ENCODE measurements at places on chromosomes 5 and 9.

DNA sequence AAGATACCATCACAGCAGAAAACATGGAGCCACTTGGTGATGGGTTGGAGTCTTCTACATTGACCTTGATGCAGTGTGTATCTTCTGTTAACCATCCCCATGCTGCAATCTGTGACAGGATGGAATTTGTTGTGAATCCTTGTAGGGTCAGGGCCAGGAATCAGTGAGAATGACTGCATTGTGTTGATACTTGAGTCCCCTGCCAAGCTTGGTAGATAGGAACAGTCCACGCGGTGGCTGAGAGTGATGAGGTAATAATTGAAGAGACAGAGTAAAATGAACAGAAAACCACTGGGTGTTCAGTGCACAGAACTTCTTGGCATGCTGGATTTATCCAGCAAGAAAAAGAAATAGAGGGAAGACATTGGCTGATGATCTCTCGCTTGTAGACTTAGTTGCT, 217.5 kb downstream of the MAN2A1 start:
- DNase-seq: peak; percentile 41

- DNase-seq: no peak
These were observed 30.7 kb upstream of the LPCAT1 start for GRCh38 chr5:1554410-1554967.

- no peak for DNase-seq
These were observed 19.8 kb downstream of the TNFSF15 start for GRCh38 chr9:114785866-114786650.

- peak; percentile 55 for DNase-seq
These were observed 229.3 kb downstream of the PCSK1 start for GRCh38 chr5:96203761-96204160.

Measured in astrocyte of the spinal cord (primary cell).